ENCODE measurements at places on chromosomes 5 and 9. TPM values are rescaled to one million over a fixed set of nuclear protein-coding genes. Genes with fewer than 3 reads are reported as not detected.

The IL4 gene
- 1.8 TPM for total RNA-seq

DNA sequence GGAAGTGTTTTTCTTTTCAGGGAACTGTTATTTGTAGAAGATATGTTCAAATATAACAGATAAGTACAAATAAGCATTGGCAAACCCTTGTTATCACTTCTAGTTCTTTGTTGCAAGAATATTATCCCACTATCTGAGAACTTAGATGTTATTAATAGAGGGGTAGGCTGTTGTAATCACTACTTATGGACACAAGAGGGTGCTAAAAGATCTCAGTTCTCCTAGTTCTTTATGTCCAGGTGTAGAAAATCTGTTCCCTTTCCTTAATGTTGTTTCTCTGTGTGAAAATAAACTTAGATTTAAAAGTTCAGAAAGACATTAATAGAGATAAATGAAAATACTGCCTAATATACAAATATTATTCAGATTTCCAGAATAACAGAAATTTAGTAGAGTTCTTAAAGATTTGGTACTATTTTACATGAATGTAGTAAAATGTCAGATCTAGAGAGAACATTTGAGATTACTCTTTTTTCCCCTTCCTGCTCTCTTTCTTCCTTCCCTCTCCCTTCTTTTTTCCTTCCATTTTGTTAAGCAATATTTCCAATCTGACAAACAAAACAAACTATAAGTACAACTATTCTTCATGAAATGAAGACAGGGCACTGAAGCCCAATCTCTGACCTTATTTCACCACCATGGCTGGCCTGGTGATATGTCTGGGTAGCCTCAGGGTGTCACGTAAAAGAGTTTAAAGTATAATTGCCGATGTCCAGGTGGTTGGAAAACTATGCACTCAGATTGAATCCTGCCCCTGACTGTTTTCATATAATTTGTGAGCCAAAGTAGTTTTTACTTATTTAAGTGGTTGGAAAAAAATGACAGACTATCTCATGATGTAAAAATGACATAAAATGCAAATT lies 43.6 kb upstream of the C5orf46 start:
- no peak for DNase-seq
- no peaks in the 10 kb centered on the region for H3K27me3 ChIP-seq

The RNF208 gene
- total RNA-seq, result 5.0 TPM

DNA sequence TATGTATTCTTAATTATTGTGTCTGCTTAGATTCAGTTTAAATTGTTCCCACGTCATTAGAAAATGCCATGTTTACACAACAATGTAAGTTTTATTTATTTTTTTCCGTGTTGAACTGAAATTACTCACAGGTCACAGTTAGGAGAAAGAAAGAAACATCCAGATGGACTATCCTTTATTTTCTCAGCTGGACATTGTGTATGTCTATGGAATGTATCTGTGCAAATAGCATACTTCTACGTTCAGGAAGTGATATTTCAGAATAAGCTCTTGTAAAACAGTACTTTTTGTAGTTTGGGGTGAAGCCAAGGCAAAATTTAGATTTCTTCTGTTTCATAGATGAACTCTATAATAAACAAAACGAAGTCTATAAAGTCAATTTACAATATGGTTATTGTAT lies 249.0 kb upstream of the ZNF608 start:
- H3K4me1 ChIP-seq, result no peaks in the 10 kb centered on the region
- H3K27ac ChIP-seq, result no peak overlapping the region
- no peak for DNase-seq
- no peaks in the 10 kb centered on the region for H3K36me3 ChIP-seq
- H3K27me3 ChIP-seq, result no peaks in the 10 kb centered on the region

GRCh38 chr5:96859375-96859774 lies 16.9 kb upstream of the ERAP2 start:
- no peak for DNase-seq
- H3K27ac ChIP-seq, result no peak overlapping the region
- no peaks in the 10 kb centered on the region for H3K36me3 ChIP-seq

The KIF20A gene
- 52.4 TPM for total RNA-seq

GRCh38 chr9:109981091-109981490 lies 201.1 kb downstream of the PALM2AKAP2 start:
- H3K27me3 ChIP-seq, result peaks cover 7% of the 10 kb centered on the region
- H3K27ac ChIP-seq, result no peak overlapping the region
- no peak overlapping the region for H3K4me3 ChIP-seq
- DNase-seq, result no peak
- H3K36me3 ChIP-seq, result no peaks in the 10 kb centered on the region
- H3K4me1 ChIP-seq, result no peaks in the 10 kb centered on the region

GRCh38 chr5:169460896-169461295 lies 122.7 kb upstream of the SPDL1 start:
- DNase-seq, result no peak
- no peak overlapping the region for H3K27ac ChIP-seq
- H3K36me3 ChIP-seq, result no peaks in the 10 kb centered on the region
- no peak overlapping the region for H3K4me3 ChIP-seq

GRCh38 chr9:38024036-38024681 lies 44.9 kb downstream of the SHB start:
- DNase-seq, result no peak
- no peaks in the 10 kb centered on the region for H3K36me3 ChIP-seq
- no peaks in the 10 kb centered on the region for H3K4me1 ChIP-seq

GRCh38 chr9:133986061-133986460 lies 6.1 kb downstream of the VAV2 start:
- no peaks in the 10 kb centered on the region for H3K36me3 ChIP-seq
- DNase-seq, result no peak
- H3K27ac ChIP-seq, result no peak overlapping the region
- H3K27me3 ChIP-seq, result peaks cover 5% of the 10 kb centered on the region
- H3K4me3 ChIP-seq, result no peak overlapping the region
- H3K4me1 ChIP-seq, result no peaks in the 10 kb centered on the region

The DCTN4 gene
- total RNA-seq, result 43.3 TPM

- H3K4me3 ChIP-seq, result peak overlapping the region; percentile 94
- H3K36me3 ChIP-seq, result no peaks in the 10 kb centered on the region
- H3K4me1 ChIP-seq, result peaks cover 45% of the 10 kb centered on the region
- H3K27ac ChIP-seq, result peak overlapping the region; percentile 55
These were observed 2.4 kb downstream of the BICD2 start for GRCh38 chr9:92762196-92762595.

DNA sequence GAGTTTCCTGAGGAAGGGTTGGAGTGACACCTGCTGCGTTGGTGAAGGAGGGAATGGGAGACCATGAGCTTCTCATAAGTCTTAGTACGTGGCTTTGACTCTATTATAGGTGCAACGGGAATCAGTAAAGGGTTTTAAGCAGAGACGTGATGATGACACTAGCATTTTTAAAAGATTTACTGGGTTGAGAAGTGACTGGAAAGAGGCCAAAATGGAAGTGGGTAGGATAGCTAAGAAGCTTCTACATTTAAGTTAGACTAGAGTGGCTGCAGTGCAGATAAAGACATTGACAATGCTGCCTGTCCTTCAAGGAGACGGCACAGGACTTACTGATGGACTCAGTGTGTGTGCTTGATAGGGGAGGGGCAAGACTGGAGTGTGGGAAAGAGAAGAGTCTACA lies 6.2 kb downstream of the GAPT start:
- H3K27me3 ChIP-seq, result peaks cover 2% of the 10 kb centered on the region
- H3K4me3 ChIP-seq, result no peak overlapping the region
- no peaks in the 10 kb centered on the region for H3K4me1 ChIP-seq
- H3K36me3 ChIP-seq, result no peaks in the 10 kb centered on the region
- H3K27ac ChIP-seq, result no peak overlapping the region

DNA sequence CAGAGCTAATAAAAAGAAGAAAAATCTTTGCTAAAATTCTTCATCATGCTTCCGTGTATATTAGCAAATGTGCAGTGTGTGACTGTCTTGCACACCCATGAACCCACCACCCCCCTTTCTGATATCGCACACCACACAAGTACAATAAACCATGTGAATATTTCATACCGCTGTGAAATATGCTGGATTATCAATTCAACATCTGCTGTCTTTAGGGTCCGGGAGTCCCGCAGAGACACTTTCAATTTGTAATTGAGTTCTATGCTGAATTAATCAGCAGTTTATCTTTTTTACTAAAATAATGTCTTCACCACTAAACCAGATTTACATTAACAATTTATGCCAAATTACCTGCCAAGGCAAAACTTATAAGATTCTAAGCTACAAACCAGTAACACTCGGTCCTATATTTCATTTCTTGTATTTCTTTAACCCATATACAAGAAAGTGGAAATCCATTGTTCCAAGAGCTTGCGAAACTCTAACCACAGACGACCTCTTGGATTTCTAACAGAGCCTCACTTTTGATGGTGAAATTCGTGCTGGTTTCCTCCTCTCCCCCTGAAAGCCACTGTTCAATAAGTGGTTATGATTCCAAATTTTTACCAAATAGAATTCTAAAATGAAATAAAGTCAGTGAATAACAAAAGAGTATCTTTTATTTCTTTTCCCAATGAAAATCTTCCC lies 44.2 kb downstream of the PSMB7 start:
- H3K27me3 ChIP-seq, result no peaks in the 10 kb centered on the region
- no peak overlapping the region for H3K4me3 ChIP-seq
- H3K4me1 ChIP-seq, result peaks cover 8% of the 10 kb centered on the region
- no peak overlapping the region for H3K27ac ChIP-seq

GRCh38 chr9:93476924-93477323 lies 23.5 kb upstream of the FAM120AOS start:
- H3K4me1 ChIP-seq, result peaks cover 17% of the 10 kb centered on the region
- H3K36me3 ChIP-seq, result peaks cover 38% of the 10 kb centered on the region
- H3K27me3 ChIP-seq, result no peaks in the 10 kb centered on the region
- DNase-seq, result no peak
- peak overlapping the region; percentile 31 for H3K27ac ChIP-seq
- no peak overlapping the region for H3K4me3 ChIP-seq

The SPINK1 gene
- total RNA-seq, result not detected

DNA sequence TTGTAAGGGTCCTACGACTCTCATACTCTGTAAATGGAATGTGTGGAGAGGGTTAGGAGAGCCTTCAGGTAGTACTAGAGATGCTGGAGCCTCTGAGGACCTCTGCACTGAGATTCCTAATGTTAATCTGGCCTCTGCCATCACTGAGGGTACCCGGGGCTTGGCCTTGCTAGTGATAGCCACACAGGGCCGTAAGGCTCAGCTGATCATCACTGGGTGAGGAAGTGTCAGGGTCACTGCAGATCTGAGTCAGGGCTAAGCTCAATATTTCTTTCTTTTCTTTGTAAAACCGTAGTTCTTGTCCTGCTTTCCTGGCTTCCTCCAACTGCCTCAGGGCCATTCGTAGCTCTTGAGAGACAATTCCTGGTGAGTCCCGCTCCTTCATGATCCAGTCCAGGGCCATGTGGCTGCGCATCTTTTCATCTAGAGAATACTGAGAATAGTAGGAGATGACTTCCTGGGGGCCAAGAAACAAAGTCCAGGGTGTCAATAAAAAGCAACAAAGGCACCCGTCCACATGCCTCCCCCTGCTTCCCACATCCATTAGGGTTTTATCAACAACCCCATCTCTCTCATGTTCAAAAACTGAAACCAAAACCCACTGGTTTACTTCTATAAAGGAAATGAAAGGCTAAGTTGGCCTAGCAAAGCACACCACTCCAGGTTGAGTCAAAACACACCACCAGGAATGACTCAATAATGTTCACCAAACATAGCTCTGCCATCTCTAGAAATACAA lies 47.7 kb downstream of the LIX1 start:
- peak overlapping the region; percentile 58 for H3K4me3 ChIP-seq
- H3K4me1 ChIP-seq, result peaks cover 18% of the 10 kb centered on the region
- H3K27ac ChIP-seq, result peak overlapping the region; percentile 87

The TRIM36 gene
- 0.17 TPM for total RNA-seq

The MEGF10 gene
- not detected for total RNA-seq

- H3K4me1 ChIP-seq, result peaks cover 39% of the 10 kb centered on the region
- no peak overlapping the region for H3K27ac ChIP-seq
- DNase-seq, result no peak
- peaks cover 7% of the 10 kb centered on the region for H3K36me3 ChIP-seq
- H3K27me3 ChIP-seq, result no peaks in the 10 kb centered on the region
These were observed 70.4 kb downstream of the ARRDC3 start for GRCh38 chr5:91312698-91313097.

GRCh38 chr5:98349251-98349989 lies 424.0 kb upstream of the RGMB start:
- H3K4me3 ChIP-seq, result no peak overlapping the region
- DNase-seq, result no peak
- H3K36me3 ChIP-seq, result no peaks in the 10 kb centered on the region

- H3K36me3 ChIP-seq, result no peaks in the 10 kb centered on the region
- H3K27ac ChIP-seq, result no peak overlapping the region
- DNase-seq, result no peak
- no peak overlapping the region for H3K4me3 ChIP-seq
These were observed 53.9 kb downstream of the WDR36 start for GRCh38 chr5:111146053-111146452.

The KCNIP1 gene
- not detected for total RNA-seq

- DNase-seq, result no peak
- H3K4me1 ChIP-seq, result no peaks in the 10 kb centered on the region
- H3K27ac ChIP-seq, result no peak overlapping the region
- H3K4me3 ChIP-seq, result no peak overlapping the region
- no peaks in the 10 kb centered on the region for H3K27me3 ChIP-seq
- H3K36me3 ChIP-seq, result no peaks in the 10 kb centered on the region
These were observed 2095.5 kb upstream of the C9orf72 start for GRCh38 chr9:29668732-29669131.

The PPP3R2 gene
- total RNA-seq, result not detected

- H3K27me3 ChIP-seq, result no peaks in the 10 kb centered on the region
- H3K4me3 ChIP-seq, result no peak overlapping the region
- DNase-seq, result no peak
- no peaks in the 10 kb centered on the region for H3K36me3 ChIP-seq
These were observed 624.1 kb downstream of the NR2F1-AS1 start for GRCh38 chr5:92956886-92957285.

GRCh38 chr5:53256746-53257145 lies 147.2 kb upstream of the MOCS2 start:
- DNase-seq, result no peak
- peaks cover 7% of the 10 kb centered on the region for H3K27me3 ChIP-seq
- H3K4me3 ChIP-seq, result no peak overlapping the region
- H3K27ac ChIP-seq, result no peak overlapping the region

- DNase-seq, result no peak
- H3K27me3 ChIP-seq, result no peaks in the 10 kb centered on the region
- no peaks in the 10 kb centered on the region for H3K36me3 ChIP-seq
- H3K4me1 ChIP-seq, result no peaks in the 10 kb centered on the region
These were observed 179.7 kb upstream of the FBXL17 start for GRCh38 chr5:108561416-108562204.

- no peak overlapping the region for H3K27ac ChIP-seq
- peaks cover 3% of the 10 kb centered on the region for H3K36me3 ChIP-seq
- DNase-seq, result no peak
- peaks cover 10% of the 10 kb centered on the region for H3K27me3 ChIP-seq
- no peak overlapping the region for H3K4me3 ChIP-seq
- H3K4me1 ChIP-seq, result peaks cover 9% of the 10 kb centered on the region
These were observed 5.1 kb upstream of the SPIN1 start for GRCh38 chr9:88383176-88383575.
